H1 (cell line): ENCODE measurements at places on chromosomes 4 and X. TPM values are rescaled to one million over a fixed set of nuclear protein-coding genes. Genes with fewer than 3 reads are reported as not detected.
A peak's percentile ranks its signal among the peaks of the same experiment; 100 is the strongest.

The FAM156B gene
- 9.1 and 10.7 TPM in 2 replicates for total RNA-seq

The SPACA5 gene
- not detected in 2 replicates for total RNA-seq

The ADGRL3 gene
- total RNA-seq: 13.0 and 14.0 TPM in 2 replicates

The RHOXF1 gene
- not detected in 2 replicates for total RNA-seq

GRCh38 chrX:49204709-49205108 lies 4.7 kb upstream of the SYP start:
- DNase-seq: no peak
- no peaks in the 10 kb centered on the region for H3K27me3 ChIP-seq
- no peak overlapping the region for H3K4me3 ChIP-seq
- no peaks in the 10 kb centered on the region for H3K36me3 ChIP-seq
- H3K4me1 ChIP-seq: peaks cover 9% of the 10 kb centered on the region; the same call in 1 of the 2 replicates
- no peak overlapping the region for H3K27ac ChIP-seq

- H3K27ac ChIP-seq: no peak overlapping the region
- H3K27me3 ChIP-seq: no peaks in the 10 kb centered on the region
- no peak overlapping the region for H3K4me3 ChIP-seq
- no peaks in the 10 kb centered on the region for H3K36me3 ChIP-seq
- H3K4me1 ChIP-seq: no peaks in the 10 kb centered on the region
Observed at GRCh38 chr4:123682931-123683330, 286.3 kb downstream of the SPRY1 start.

DNA sequence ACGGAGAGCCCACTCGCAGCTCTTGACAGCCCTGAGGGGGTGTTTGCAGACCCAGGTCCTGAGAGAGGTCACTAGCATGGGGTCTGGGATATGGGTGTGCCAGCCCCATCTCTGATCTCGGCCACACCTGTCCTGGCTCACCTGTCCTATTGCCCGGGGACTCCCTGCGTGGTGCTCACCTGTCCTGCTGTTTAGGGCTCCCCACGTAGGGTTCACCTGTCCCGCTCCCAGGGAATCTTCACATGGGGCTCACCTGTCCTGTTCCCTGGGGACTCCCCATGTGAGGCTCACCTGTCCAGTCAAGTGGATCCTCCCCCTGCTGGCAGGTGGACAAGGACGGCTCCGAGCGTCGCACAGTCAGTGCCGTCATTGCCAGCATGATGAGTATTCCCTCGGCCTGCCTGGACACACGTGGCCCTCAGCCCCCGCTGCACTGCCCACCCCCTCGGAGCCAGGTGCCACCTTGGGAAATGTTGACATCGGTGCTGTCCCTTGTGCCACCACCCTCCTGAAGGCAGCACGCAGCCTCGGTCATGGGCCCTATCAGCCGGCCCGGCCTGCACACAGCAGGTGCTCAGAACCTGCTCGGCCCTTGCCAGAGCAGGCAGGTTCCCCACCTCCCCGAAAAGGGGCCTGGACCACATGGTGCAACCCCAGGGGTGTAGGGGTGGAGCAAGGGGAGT lies 6.3 kb downstream of the SLC49A3 start:
- H3K4me1 ChIP-seq: peaks cover 20% of the 10 kb centered on the region
- H3K27me3 ChIP-seq: no peaks in the 10 kb centered on the region
- H3K4me3 ChIP-seq: no peak overlapping the region
- no peaks in the 10 kb centered on the region for H3K36me3 ChIP-seq

DNA sequence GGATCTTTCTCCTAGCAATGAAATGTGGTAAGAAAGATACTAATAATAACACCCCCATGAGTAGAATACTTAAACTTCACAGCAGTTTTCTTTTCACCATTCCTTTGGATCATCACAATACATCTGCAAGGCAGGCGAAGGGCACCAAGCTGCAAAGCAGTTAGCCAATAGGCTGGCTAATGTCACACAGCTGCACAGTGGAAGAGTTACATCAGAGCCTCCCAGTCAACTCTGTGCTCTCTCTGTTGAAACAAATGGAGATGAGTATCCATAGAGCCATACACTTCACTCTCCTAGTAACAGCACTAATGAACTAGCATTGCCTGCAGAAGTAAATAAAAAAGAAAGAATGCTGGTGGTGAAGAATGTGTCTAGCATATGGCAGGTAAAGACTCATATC lies 139.0 kb downstream of the ATG4A start:
- H3K27me3 ChIP-seq: no peaks in the 10 kb centered on the region
- DNase-seq: no peak
- no peak overlapping the region for H3K27ac ChIP-seq

GRCh38 chr4:186553717-186554116 lies 1.6 kb downstream of the MTNR1A start:
- peaks cover 10% of the 10 kb centered on the region for H3K27me3 ChIP-seq
- no peak overlapping the region for H3K27ac ChIP-seq
- H3K4me3 ChIP-seq: no peak overlapping the region

- H3K27ac ChIP-seq: no peak overlapping the region
- H3K27me3 ChIP-seq: no peaks in the 10 kb centered on the region
- no peak overlapping the region for H3K4me3 ChIP-seq
- no peaks in the 10 kb centered on the region for H3K4me1 ChIP-seq
- no peak for DNase-seq
- H3K36me3 ChIP-seq: no peaks in the 10 kb centered on the region
Observed at GRCh38 chr4:64095398-64095797, 313.9 kb downstream of the TECRL start.

DNA sequence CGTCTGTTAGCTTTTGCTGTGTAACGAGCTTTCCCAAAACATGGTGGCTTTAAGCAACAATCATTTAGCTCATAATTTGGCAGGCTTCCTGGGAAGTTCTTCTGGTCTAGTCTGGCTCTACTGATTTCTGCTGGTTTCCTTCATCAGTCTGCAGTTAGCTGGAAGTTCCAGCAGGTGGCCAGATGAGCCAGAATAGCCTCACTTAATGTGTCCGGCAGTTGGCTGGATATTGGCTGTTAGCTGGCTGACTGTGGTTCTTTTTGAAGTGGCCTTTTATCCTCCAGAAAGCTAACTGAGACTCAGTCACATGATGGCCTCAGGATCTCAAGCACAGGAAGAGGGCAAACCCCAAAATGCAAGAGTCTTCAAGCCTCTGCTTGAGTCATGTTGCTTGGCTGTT lies 34.9 kb downstream of the FTHL17 start:
- H3K27ac ChIP-seq: no peak overlapping the region
- H3K27me3 ChIP-seq: no peaks in the 10 kb centered on the region
- H3K4me1 ChIP-seq: no peaks in the 10 kb centered on the region

DNA sequence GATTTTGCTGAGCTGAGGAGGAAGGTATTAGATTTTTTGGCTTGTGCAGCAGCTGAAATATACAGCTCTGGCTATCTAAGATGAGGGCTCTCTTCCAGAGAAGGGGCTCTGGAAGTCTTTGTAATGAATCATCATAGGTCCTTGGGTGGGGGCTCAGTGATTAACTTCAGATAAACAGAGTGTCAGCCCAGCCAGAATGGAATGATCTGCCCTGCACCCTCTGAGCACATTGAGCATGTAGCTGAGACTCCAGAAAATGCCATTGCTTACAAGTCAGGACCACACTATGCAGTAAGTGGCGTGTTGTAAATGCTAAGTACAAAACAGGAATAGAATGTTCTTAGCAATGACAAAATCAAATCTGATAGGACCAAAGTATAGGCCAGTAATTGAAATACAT lies 836.0 kb downstream of the PDHA2 start:
- no peak overlapping the region for H3K27ac ChIP-seq
- no peak for DNase-seq
- no peaks in the 10 kb centered on the region for H3K27me3 ChIP-seq
- no peaks in the 10 kb centered on the region for H3K4me1 ChIP-seq

GRCh38 chr4:141020801-141021261 lies 112.4 kb downstream of the RNF150 start:
- H3K36me3 ChIP-seq: no peaks in the 10 kb centered on the region
- no peak overlapping the region for H3K4me3 ChIP-seq
- no peak for DNase-seq

DNA sequence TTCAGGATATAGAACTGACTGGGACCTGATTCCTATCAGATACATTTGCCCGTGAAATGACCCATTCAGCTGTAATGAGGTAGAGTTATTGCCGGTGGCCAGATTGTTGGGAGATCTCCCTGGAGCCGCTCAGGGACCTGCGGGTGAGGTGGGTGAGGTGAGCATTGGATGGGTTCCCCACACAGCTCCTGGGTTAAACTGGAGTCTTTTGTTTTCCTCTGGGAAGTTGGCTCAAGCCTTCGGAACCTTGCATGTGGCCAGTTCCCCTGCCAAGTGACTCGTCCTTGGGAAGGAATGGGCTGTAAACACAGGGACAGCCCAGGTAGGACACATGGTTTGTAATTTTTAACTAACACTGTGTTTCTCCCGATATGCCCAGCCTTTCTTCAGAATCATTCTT lies 31.6 kb upstream of the KIT start:
- no peak overlapping the region for H3K27ac ChIP-seq
- no peaks in the 10 kb centered on the region for H3K27me3 ChIP-seq
- no peak overlapping the region for H3K4me3 ChIP-seq

GRCh38 chrX:63561425-63561824 lies 210.3 kb upstream of the SPIN4 start:
- no peaks in the 10 kb centered on the region for H3K4me1 ChIP-seq
- DNase-seq: no peak
- no peaks in the 10 kb centered on the region for H3K36me3 ChIP-seq
- H3K27ac ChIP-seq: no peak overlapping the region
- peak overlapping the region; percentile 98 for H3K4me3 ChIP-seq
- H3K27me3 ChIP-seq: no peaks in the 10 kb centered on the region

- no peaks in the 10 kb centered on the region for H3K27me3 ChIP-seq
- DNase-seq: no peak
- no peaks in the 10 kb centered on the region for H3K36me3 ChIP-seq
- no peaks in the 10 kb centered on the region for H3K4me1 ChIP-seq
- no peak overlapping the region for H3K4me3 ChIP-seq
- H3K27ac ChIP-seq: no peak overlapping the region
Observed at GRCh38 chrX:65647801-65648200, 19.7 kb upstream of the MSN start.

DNA sequence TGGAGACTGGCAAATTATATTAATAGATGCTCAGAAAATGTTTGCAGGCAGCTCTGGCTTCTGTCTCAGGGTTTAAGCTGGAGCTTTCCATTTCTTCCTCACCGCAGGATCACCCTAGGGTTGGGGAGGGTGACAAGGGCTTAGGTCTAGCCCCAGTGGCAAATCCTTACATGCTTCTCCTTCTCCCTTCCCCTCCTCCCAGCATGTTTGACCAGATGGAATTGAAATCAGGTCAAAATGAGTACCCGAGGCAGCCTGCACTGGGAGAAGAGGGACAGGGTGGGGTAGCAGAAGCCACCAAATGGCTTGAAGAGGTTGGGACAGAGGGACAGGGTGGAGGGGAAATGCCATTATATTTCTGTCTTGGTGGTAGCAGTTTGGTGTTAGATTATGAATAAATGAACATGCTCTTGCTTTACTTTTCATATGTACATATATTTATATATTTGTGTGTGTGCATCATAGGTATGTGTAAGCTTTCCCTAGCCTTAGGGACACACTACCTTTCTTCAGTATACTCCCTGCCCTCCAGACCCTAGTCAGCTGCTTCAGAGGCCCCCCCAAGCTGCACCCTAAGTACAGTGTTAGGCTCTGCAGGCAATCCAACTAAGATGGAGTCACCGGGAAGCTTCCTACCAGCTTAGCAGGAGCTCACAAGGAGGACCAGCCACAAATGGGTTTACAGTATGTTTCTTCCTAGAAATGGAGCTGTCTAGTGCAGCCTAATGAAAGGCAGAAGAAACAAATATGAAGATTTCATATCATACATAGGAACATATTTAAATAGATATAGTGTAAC lies 1.8 kb downstream of the TMEM35A start:
- no peaks in the 10 kb centered on the region; the same call in 1 of the 2 replicates for H3K27me3 ChIP-seq
- H3K4me1 ChIP-seq: no peaks in the 10 kb centered on the region
- DNase-seq: no peak
